ENCODE measurements at places on chromosomes 6 and 20.

DNA sequence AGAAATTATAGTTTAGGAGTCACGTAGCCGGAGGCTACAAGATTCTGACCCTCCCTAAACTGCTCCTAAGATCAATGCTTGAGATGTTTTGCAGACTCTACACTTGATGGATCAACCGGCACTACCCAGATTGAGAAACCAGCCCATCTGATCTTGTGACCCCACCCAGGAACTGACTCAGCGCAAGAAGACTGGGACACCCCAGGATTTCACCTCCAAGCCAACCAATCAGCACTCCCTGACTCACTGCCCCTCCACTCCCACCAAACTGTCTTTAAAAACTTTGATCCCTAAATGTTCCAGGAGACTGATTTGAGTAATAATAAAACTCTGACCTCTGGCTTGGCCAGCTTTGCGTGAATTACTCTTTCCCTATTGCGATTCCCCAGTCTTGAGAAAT, 99.8 kb downstream of the OPRM1 start:
- DNase-seq, result no peak

GRCh38 chr20:11745145-11745544, 172.5 kb upstream of the BTBD3 start:
- no peak for DNase-seq

GRCh38 chr6:34383161-34383631, 9.3 kb downstream of the NUDT3 start:
- DNase-seq, result no peak

- DNase-seq, result no peak
Observed at GRCh38 chr6:138222901-138223546, 4.7 kb upstream of the PBOV1 start.

DNA sequence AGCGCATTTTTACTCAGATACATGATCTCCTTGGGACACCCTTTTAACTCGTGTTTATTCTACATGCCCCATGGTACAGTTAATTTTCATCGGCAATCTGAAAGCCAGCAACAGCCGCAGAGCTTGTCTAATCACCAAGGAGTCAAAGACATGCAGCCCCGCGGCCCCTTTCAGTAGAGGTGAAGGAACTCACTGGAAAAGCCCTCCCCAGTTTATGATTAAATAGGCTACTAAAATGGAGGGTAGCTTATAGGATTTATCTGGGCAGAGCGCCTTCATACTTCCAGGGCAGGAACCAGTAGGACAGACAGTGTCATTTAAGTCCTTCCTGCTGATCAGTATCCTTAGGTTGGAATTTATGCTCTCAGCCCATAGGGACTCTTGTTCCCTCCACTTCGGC, 83.5 kb downstream of the DHX35 start:
- no peak for DNase-seq

- no peak for DNase-seq
Observed at GRCh38 chr20:59131551-59132285, 31.9 kb upstream of the ZNF831 start.

DNA sequence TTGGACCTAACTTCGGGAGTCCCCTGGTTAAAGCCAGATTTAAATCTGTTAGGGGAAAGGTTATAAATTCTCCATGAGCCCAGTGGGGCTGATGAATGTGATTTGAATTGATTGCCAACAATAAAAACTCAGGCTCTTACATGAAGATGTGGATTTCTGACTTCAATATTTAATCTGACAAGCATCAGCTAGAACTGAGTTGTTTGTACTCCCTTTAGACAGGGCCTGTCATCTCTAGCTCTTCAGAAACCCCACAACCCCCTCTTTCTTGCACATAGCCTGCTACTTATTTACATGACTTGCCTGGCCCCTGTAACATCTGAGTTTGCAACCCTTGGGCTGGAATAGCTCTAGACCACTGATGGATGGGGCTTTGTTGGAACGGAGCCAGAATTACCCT, 191.6 kb upstream of the PLCB4 start:
- DNase-seq, result no peak

- DNase-seq, result no peak
Observed at GRCh38 chr6:82277686-82278085, 30.1 kb upstream of the IBTK start.

GRCh38 chr20:46252352-46253091, 55.8 kb downstream of the CDH22 start:
- no peak for DNase-seq

DNA sequence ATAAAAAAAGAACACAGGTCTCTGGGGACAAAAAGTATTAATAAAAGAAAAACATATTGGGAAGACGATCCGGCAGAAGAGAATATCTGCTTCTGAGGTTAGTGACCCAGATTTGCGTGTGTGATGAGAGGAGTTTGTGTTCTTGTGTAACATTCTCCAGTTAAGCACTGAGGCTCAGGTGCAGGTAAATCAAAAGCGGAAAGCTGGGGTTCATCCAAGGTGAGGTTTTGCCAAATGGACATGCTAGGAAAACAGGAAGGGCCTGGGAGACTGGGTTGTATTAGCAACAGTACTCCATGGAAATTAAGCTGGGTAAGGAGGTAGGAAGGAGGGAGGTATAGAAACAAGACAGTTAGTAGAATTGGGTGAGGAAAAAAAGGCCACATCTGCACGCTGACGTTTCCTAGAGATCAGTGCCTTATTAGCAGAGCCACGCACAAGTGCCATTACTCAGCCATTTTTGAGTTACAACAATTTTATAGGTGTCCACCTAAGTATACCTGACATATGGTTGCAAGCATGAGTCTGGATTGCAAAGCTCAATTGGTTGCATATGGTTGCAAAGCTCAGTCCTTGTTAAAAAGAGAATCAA, 139.6 kb downstream of the ZMYND8 start:
- no peak for DNase-seq

GRCh38 chr6:15457121-15457650, 205.6 kb downstream of the DTNBP1 start:
- no peak for DNase-seq

DNA sequence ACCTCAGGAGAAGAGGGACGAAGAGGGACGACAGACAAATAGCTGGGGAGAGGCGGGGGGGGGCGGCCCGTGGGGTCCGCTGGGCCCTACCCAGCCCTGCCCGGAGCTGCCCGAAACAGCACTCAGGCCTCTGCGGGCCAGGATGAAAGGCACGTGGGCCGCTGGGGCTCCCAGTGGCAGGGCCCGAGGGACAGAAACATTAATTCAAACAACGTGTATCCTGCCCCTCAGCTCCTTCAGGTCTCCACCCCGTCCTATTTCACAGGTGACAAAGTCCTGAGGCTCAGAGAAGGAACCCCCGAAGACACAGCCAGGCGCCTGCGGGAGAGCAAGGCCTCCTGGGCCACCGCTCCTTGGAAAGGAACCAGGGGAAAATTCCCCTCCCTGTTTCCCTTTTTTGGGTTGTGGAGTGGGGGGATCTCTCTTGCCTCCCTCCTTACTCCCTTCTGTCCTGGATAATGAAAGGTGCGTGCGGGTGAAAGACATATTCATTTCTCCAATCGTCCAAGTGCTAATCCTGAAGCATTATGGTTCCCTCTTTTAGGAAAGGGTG, 93.3 kb downstream of the RNASET2 start:
- DNase-seq, result no peak

- DNase-seq, result peak; percentile 70
Observed at GRCh38 chr20:45890077-45890984, 677 bp downstream of the NEURL2 start.

GRCh38 chr6:44960898-44961297, 367.2 kb upstream of the RUNX2 start:
- DNase-seq, result no peak

GRCh38 chr20:18973529-18974173, 160.1 kb downstream of the SCP2D1 start:
- no peak for DNase-seq

GRCh38 chr6:26472549-26473290, 15.0 kb downstream of the BTN2A1 start:
- DNase-seq, result no peak

DNA sequence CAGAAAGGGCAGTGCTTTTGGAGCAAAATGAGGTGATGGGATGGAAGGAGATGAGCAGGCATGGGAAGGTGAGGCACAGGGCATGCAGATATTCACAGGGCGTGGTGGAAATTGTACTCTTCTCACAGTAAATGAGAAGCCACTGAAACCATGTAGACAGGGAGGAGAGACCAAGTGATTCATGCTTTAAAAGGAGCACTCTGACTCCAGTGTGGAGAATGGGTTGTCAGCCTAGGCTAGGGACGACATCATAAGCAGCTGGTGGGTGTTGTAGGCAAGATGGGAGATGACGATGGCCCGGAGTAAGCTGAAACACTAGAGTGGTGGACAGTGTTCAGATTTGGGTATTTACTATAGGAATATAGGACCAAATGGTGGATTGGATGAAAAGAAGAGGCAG, 18.4 kb downstream of the PDE7B start:
- DNase-seq, result peak; percentile 27

DNA sequence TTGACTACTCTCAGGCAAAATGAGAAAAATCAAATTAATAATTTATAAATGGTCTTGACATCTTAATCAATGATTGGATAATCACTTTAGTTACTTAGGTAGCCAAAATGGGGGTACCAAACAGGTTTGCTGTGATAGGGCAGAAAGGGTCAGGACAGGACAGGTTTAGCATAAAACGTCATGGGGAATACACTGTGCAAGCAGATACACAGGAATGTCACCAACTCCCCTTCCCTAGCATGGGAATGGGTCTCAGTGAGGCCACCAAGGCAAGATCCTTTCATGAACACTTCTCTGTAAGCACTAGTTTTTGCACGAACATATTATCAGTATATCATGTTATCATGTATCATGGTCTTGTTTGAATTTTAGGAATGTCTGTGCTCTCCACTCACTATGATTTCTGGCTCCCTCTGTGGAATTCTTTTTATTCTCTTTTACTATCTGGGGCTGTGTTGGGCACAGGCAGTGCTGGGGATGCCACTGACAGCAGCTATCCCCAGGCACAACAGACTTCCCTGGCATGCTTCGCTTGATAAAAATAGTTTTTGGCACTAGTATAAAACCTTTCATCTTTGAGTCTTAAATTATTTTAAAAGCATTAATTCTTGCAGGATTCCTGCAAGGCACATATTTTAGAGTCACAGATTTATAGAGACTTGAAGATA, 18.3 kb downstream of the PTCHD4 start:
- no peak for DNase-seq

GRCh38 chr20:45913116-45913515, 1.2 kb upstream of the PLTP start:
- DNase-seq, result no peak

GRCh38 chr20:51966296-51966971, 164.1 kb upstream of the SALL4 start:
- DNase-seq, result peak; percentile 10

DNA sequence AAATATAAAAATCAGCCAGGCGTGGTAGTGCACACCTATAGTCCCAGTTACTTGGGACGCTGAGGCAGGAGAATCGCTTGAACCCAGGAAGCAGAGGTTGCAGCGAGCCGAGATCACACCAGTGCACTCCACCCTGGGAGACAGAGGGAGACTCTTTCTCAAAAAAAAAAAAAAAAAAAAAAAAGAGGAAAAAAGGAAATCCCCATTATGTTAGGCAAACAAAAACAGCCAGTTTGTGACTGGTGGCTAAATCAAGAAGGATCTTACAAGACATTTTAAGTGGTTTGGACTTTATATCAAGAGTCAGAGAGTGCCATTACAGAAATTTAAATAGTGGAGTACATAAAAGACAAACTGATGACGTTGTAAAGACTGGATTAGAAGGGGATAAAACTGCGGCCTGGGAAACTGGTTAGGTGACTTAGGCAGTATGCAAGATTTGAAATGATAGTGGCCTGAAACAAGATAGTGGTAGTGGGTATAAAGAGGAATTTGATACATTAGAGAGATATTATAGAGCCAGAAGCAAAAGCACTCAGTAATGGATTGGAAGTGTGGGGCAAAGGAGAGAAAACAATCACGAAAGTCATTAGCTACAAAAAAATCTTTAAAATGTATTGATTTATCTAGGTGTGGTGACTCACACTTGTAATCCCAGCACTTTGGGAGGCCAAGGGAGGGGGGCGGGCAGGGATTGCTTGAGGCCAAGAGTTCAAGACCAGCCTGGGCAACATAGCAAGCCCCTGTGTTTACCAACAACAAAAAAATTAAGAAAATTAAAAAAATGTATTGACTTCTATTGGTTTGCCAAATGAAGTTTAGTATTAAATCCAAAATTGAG, 1.7 kb upstream of the MYO6 start:
- DNase-seq, result no peak

DNA sequence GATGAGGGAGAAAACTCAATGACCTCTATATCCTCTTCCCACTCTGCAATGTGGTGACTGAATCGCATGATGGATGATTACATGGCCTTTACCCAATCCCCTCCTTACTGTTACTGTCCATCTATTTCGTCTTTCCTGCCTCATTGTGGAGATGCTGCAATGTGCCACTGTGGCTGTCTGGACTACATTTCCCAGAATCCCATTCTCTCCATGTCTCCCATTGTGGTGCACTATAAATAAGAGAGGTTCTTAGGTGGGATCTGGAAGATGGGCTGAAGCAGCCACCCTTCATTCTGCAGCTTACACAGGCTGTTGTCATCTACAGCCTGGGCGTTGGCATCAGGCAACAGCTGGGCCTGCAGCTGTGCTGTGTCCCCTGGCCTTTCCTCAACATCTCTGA, 233.6 kb downstream of the PRKN start:
- no peak for DNase-seq

DNA sequence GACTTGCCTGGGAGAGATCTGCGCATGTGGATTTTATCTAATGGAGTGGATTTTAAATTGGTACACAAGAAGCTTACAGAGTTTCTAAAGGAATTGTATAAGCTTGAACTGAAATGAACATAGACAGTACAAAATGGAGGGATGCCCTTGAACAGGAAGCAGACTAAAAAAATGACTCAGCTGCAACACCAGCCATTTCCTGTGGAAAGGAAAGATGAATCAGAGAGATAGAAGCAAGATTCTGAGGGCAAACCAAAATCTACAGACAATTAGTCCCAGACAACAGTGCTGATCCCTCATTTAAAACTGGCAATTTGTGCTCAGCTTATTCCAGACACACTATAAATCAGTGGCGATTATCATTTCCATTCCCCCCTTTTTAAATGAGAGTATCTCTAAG, 114.6 kb upstream of the TCF21 start:
- DNase-seq, result no peak

- DNase-seq, result no peak
Observed at GRCh38 chr6:74941424-74941823, 264.4 kb downstream of the COL12A1 start.

GRCh38 chr20:50385733-50386640, 124.2 kb upstream of the PTPN1 start:
- DNase-seq, result peak; percentile 77

- no peak for DNase-seq
Observed at GRCh38 chr20:58168843-58169242, 59.6 kb downstream of the ANKRD60 start.

GRCh38 chr6:89792881-89793280, 26.7 kb downstream of the MDN1 start:
- DNase-seq, result peak; percentile 16

DNA sequence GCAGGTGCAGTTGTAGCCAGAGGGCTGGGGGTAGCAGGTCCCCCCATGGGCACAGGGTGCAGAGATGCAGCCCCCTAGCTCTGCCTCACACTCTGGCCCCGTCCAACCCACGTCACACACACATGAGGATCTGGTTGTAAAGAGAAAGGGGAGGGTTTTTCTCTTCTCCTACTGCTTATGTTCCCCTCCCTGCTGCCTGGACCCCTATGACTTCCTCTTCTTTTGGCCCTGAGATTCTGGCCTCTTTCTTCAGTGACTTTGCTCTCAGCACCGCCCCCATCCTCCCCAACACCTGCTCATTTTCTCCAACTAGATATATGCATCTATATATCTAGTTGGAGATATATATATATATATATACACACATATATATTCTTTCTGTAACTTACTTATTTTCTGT, 9.7 kb downstream of the NOTCH4 start:
- no peak for DNase-seq

- DNase-seq, result no peak
Observed at GRCh38 chr20:41927655-41928054, 309.5 kb upstream of the CHD6 start.
